ENCODE measurements at places on chromosomes 3 and 15.
A peak's percentile ranks its signal among the peaks of the same experiment; 100 is the strongest.

GRCh38 chr3:100915706-100916495 is 77.3 kb downstream of the ABI3BP start:
- DNase-seq, result no peak

- DNase-seq, result no peak
Observed at GRCh38 chr15:70562906-70563305, 200.5 kb downstream of the UACA start.

DNA sequence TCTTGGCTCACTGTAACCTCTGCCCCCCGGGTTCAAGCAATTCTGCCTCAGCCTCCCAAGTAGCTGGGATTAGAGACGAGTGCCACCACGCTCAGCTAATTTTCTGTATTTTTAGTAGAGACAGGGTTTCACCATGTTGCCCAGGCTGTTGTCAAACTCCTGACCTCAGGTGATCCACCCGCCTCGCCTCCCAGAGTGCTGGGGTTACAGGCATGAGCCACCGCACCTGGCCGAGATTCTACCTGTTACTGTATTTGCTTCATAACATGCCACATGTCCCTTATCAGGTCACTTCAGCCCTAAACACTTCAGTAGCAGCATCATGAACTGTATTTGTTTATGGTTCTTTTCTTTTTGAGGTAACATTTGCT is 7.5 kb upstream of the LCTL start:
- DNase-seq, result peak; percentile 25

- DNase-seq, result no peak
Observed at GRCh38 chr15:35583863-35584528, 38.0 kb upstream of the DPH6 start.

GRCh38 chr3:116112696-116113095 is 332.6 kb downstream of the LSAMP start:
- DNase-seq, result no peak

DNA sequence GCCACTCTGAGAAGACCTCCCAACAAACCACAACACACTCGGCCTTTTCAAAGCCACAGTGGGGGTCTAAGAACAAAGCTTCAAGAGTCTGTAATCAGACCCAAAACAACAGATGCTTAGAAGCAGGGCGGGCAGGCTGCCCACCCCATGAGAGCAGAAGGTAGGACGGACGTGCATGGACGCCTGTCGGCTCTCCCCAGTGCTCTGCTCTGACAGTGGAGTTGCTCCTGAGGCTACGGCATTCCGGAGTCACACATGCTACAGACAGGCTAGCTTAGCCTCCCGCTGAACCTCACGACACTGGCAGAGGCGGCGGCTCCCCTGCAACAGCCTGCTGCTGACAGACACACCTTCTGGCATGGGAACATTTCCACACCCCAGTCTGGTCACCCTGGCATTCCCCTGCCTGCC is 33.5 kb downstream of the SLCO2A1 start:
- DNase-seq, result no peak

- DNase-seq, result no peak
Observed at GRCh38 chr3:139173372-139174108, 128.8 kb upstream of the PRR23C start.

GRCh38 chr3:32946973-32947788 is 4.3 kb upstream of the CCR4 start:
- DNase-seq, result no peak

DNA sequence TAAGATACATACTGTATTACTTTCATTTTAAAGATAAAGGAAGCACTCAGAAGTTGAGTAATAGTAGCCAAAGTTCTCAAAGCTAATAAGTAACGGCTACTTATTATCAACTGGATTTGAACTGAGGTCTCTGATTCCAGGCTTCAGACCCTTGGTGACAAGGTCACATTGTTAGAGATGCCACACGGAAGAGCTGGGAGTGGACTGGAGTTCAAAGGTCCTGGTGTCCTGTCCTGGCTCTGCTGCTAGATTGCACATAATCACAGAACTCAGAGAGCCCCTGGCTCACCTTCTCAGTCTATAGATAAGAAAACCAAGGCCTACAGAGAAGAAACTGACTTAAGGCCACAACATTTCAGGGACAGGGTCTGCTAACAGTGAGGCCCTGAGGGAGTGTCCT is 75.3 kb downstream of the MYLK start:
- no peak for DNase-seq

GRCh38 chr15:91473894-91474545 is 374.0 kb downstream of the SV2B start:
- no peak for DNase-seq

GRCh38 chr15:65383456-65383855 is 5.7 kb upstream of the IGDCC3 start:
- peak; percentile 66 for DNase-seq

- peak; percentile 98 for DNase-seq
Observed at GRCh38 chr3:86990734-86991481, at the start of gene VGLL3. TSS of gene VGLL3 (minus strand) at chr3:86991149. CDS start at chr3:86990743, 406 bp downstream.

GRCh38 chr15:84816694-84817465 is at the start of gene ALPK3:
TSS of gene ALPK3 (plus strand) at chr15:84817356. CDS start at chr15:84817453, 97 bp downstream.
- DNase-seq, result no peak

DNA sequence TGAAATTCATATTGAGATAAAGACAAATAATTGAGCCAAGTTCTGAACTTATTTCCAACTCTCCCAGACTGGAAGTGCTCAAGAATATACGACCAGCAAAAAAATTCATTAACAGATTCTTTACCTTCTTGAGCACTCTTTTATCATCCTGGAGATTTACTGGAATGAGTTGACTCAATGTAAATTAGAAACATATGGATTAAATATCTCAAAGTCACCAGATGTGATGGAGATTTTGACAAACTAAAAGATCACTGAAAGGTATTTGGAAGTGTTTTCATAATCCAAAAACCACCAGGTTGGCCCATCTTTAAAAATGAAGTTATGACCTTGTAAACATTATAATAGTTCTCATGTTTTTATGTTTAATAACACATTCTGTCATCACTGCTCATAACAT is 433.2 kb upstream of the RASGRP1 start:
- DNase-seq, result no peak

DNA sequence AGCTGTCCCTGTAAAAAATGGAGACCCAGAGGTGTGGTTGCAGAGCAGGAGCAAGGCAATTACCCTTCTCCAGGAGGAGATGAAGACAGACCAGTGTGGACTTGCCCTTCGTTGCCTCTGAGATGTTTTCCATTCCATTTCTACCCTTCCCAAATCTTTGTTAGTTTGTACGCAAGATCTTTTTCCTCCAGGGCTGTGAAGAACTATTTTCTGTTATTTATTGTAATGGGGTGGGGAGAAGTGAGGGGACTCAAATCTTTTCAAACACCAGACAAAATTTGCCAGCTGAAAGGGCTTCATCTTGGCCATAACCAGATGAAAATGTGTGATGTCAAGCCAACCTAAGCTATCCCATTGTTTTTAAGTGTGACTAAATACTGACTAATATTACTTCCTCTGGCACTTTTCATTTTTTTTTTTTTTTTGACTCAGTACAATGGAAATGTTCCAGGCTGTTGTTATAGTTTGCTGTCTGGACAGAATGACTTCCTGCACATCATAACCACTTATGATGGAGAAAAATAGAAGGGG is 271.3 kb upstream of the TPRG1 start:
- no peak for DNase-seq

- DNase-seq, result no peak
Observed at GRCh38 chr3:160257606-160258005, 32.4 kb downstream of the C3orf80 start.

DNA sequence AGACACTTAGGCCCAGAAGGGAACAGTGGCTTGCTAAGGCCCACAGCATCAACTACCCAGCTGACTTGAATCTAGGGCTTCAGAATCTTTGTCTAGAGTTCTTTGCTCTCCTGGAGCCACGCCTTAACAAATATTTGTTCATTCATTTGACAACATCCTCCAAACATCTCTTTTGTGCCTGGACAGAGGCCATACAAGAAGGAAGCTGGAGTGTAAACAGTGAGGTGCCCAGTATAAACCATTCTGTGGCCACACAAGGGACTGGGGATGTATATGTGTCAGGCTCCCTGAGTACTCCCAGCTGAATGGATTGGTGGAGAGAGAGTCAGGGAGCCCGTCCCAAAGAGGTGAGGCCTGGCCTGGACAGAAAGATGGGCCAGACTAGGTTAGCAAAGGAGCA is 3.4 kb downstream of the CIB2 start:
- no peak for DNase-seq

DNA sequence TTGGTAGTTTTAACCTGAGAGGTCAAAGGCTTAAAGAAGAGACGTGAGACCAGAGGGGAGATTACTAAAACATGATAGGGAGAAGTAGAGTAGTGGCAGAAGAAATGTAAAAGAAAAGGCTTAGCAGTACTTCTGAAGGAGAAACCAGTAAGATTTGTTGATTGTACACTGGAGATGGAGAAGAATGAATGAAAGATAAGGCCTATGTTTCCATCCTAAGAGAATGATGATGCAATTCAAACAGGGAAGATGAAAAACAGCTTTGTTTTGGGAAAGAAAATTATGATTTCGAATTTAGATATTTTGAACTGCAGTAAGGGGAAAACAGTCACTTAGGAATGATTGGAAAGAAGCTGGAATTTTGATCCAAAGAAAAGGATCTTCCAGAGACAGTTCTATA is 97.4 kb upstream of the PLXND1 start:
- DNase-seq, result no peak

- DNase-seq, result no peak
Observed at GRCh38 chr3:15521573-15521965, at the start of gene COLQ. TSS of gene COLQ (minus strand) at chr3:15521706. CDS start at chr3:15521625, 81 bp downstream.

DNA sequence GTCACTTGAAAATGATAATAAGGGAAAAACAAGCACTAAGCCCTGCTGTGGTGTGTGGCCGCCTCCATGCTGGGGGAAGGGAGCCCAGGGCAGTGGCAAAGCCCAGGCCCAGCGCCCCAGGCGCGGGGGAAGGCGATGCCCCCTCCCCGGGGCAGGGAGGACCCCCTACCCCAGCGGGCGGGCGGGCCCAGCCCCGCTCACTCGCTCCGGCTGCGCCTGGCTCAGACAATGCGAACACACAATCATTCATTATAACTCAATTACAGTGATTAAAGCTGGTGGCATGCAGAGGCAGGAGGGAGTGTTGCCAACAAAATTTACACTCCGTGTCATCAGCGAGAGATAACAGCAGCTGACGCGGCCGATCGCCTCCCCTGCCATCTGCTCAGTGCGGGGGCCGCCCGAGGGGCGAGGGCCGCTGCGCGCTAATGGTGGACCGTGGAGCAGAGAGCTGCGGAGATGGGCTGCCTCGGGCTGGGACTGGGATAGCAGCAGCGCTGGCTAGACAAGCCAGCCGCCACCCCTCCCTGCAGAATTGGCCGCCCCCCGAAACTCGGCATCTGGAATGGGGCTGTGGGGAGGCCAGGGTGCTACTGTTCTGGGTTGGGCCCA is 64.1 kb downstream of the TLE3 start:
- DNase-seq, result no peak

DNA sequence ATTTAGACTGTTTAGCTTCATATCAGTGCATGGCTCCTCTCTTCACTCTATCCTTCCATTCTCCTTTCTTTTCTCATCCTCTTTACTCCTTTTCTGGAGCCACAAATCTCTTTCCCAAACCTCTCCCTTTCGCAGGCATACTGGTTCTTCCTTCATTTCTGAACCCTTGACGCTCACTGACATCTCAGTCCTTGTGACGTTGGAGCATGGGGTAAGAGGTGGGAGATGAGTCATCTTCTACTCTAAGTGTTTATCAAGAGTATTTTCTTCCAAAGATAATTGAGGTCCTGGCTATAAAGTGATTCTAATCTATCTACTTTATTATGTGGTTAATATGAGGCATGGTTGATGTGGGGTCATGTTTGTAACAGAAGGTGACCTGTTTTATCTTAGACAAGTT is 414.2 kb downstream of the AGBL1 start:
- no peak for DNase-seq

DNA sequence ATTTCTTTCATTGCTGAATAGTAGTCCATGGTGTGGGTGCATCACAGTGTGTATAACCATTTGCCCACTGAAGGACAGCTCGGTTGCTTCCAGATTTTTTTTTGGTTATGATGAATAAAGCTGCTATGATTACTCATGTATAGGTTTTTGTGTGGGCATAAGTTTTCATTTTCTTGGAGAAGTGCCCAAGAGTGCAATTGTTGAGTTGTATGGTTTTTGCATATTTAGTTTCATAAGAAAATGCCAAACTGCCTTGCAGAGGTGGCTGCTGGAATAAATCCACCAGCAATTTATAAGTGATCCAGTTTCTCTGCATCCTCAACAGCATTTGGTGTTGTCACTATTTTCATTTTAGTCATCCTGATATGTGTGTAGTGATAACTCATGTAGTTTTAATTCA is 8.4 kb upstream of the SPESP1 start:
- no peak for DNase-seq

GRCh38 chr15:69117431-69117871 is 43.0 kb upstream of the GLCE start:
- DNase-seq, result no peak

GRCh38 chr3:156201411-156202405 is 81.3 kb downstream of the KCNAB1 start:
- DNase-seq, result no peak

DNA sequence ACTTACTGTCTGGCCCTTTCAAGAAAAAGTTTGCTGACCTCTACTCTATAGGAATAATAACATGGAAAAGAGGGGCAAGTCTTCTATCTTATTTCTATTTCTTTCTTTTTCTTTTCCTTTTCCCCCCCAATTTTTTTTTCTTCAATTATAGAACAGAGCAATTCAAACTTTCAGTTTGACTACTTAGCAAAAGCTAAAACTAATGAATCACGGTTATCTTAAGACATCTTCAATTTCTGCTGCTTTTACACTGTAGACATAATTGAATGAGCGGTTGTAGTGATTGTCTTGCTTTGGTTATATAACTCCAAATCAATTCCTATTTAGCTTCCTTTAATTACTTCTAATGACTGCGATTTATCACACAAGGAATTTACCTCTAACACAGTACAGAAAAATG is 74.3 kb upstream of the P2RY1 start:
- no peak for DNase-seq

GRCh38 chr15:100244796-100245486 is 96.8 kb downstream of the ADAMTS17 start:
- no peak for DNase-seq

DNA sequence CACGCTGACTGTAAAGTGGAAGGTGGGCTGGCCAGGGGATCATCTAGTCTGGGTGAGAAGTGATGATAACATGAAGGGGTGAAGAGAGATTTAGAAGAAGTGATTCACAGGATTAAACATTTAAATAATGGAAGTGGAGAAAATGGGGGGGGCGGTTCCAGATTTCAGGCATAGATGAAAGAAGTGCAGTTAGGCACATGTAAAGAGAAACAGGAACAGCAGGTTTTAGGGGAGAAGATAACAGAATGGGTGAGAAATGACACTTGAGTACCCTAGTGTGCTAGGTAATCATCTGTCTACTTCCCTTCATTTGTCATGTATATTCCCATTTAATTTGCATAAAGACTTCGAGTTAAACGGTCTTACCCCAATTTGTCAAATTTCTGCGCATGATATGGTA is 15.3 kb downstream of the B3GNT5 start:
- DNase-seq, result no peak

GRCh38 chr15:90709278-90709677 is 7.9 kb upstream of the BLM start:
- DNase-seq, result no peak

DNA sequence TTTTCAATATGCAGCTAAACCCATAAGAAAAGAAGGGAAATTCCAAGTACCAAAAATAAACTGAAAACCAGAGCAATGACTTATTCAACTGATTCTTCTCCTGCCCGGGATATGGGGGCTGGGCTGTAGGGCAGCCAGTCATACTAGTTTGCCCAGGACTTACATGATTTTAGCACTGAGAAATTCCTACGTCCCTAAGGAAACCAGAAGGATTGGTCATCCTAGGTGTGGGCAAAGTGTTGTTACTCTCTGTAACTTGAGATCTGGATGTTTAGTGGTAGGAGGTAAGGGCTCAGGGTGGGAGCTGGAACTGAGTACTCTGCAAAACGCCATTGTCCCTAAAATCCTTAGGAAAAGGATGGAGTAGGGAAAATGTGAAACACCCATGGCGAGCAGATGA is 1.2 kb upstream of the DAZL start:
- no peak for DNase-seq

Data from chondrocyte (in vitro differentiated cells).